ENCODE measurements at places on chromosomes 7 and 10.

GRCh38 chr10:44206127-44206818 is 178.6 kb downstream of the CXCL12 start:
- no peak for DNase-seq

GRCh38 chr10:5895804-5896203 is 5.8 kb downstream of the FBH1 start:
- DNase-seq, result no peak

DNA sequence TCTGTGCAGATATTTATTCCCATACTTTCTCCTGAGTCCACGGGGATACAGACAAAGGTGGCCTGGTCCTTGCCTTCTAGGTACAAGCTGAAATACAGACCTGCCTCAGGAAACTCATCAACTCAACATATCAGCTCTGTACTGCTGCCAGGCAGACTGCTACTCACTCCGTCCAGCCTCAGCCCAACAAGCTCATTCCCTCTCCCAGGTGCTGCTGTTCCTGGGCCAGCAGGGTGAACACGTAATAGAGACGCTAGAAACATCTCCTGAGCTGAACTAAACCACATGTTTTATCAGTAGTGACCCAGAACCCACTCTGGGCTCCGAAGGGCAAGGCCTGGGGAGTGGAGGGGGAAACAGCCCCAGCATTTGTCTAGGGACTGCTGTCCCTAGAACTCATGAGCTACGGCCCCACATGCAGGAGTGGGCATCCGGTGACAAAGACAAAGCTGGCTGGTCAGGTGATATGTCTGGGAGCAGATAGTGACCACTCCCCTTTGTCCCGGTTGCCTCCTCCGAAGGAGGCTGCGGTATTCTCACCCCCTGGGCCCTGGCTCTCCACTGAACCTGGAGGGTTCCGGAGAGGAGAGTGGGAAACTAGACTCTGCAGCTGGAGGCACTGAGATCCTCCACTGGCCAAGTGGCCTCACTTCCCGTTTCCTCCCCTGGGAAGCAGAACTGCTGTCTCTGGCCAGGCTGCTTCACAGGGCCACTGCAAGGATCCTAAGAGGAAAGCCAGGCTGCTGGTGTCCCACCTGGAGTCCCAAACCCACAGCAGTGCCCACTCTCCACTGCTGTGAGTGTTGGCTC is 116.1 kb downstream of the FAM53B start:
- DNase-seq, result no peak

DNA sequence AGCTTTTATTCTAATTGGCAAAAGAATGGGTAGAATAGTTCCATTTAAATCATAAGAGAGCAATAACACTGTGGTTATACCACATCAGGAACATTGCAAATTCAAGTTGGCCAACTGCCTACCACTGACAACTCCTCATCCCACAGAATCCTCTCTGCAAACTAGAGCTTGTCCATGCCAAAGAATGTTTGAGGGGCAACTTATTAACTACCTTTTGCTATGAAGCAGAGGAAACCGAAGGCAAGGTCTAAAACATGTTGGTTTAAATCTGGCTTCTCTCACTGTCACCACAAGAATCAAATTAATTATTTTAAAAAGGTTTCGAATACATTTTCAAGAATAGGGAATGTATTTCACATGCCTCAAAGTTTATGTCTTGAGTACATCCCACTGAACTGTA is 36.0 kb downstream of the RHOBTB1 start:
- no peak for DNase-seq

DNA sequence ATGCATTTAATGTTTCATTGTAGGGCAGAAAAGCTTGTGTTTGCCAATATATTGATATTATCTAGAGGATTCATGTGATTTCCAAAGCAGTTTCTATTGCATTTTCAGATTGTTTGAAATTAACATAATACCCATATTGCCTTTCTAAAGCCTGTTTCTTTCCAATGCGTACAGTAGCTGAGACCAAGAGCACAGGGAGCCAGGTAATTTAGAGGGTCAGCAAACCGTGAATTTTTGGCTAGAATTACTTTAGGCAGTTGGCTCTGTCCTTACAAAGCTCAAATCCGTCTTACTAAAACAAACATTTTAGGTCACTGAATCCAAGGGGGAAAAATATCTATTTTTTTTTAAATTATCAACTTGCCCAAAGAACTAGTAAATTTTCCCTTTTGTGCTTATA is 604.9 kb upstream of the ADARB2 start:
- DNase-seq, result no peak

- no peak for DNase-seq
Observed at GRCh38 chr7:105675934-105676371, 94.7 kb upstream of the EFCAB10 start.

DNA sequence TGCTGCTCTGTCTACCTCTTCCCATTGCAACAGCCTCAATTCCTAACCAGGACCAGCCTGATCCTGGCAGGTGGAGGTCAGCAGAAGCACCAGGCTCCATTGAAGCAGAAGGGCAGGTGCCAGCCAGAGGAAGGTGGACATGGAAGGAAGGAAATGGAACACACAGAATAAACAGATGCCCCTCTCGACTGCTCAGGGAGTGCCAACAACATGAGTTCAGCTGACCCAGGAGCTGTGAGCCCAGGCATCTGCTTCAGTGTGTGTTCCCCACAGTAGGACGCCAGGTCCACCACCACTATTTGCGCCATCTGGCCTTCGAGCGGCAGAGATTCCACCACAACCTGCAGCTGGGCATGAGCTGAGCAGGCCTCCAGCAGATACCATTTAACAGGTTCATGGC is 56.7 kb downstream of the GPAM start:
- no peak for DNase-seq

GRCh38 chr10:28627102-28627501 is 50.2 kb upstream of the BAMBI start:
- no peak for DNase-seq

DNA sequence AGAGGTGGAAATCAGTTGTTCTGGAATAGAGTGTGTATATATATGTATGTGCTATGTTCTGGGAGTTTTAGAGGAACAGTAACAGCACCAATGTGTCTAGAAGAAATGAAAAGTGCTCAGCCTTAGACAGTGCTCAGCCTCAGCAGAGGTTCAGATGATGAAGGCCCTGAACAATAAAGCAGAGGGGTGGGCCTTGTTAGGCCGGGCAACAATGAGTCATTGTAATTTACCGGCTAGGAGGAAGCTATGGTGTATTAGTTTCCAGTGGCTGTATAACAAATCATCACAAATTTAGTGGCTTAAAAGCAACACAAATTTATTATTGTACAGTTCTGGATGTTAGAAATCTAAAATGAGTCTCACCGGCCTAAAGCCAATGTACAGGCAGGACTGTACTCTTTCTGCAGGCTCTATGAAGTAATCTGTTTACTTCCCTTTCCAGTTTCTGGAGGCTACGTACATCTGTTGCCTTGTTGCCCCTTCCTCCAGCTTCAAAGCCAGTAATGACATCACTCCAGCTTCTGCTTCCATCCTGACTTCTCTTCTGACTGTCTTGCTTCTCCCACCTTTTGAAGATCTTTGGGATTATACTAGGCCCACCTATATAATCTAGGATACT is 84.6 kb downstream of the CH25H start:
- DNase-seq, result no peak

- no peak for DNase-seq
Observed at GRCh38 chr7:163298-163695, 29.1 kb upstream of the FAM20C start.

Data from SK-N-DZ (cell line).